ENCODE measurements at places on chromosomes 5 and 9.

GRCh38 chr9:78112406-78112805 lies 80.8 kb upstream of the GNAQ start:
- no peak for DNase-seq

DNA sequence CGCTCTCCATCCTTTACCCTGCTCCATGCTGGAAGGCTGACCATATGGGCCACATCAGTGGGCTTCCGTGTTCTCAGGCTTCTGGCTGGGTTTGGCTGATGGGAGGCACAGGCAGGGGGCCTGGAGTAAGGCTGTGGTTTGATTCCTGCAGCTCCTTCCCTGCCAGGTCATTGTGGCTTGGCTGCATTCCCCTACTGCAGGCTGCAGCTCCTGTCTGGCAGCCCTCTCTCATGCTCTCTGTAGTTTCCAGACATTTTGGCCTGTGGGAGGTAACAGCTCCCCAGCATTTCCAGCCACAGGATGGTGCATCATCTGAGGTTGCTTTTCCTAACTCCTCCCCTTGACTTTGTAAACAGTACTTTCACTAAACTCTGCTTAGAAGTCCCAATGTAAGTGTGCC lies 102.0 kb upstream of the PTPN3 start:
- no peak for DNase-seq

GRCh38 chr9:110579862-110580219 lies 300 bp upstream of the SVEP1 start:
- no peak for DNase-seq

- DNase-seq: no peak
These were observed 45.8 kb downstream of the EPB41L4B start for GRCh38 chr9:109274884-109275730.

GRCh38 chr9:4741365-4742089 lies 525 bp upstream of the AK3 start:
- peak; percentile 69 for DNase-seq

GRCh38 chr9:93464395-93464794 lies 11.0 kb upstream of the FAM120AOS start:
- DNase-seq: no peak

DNA sequence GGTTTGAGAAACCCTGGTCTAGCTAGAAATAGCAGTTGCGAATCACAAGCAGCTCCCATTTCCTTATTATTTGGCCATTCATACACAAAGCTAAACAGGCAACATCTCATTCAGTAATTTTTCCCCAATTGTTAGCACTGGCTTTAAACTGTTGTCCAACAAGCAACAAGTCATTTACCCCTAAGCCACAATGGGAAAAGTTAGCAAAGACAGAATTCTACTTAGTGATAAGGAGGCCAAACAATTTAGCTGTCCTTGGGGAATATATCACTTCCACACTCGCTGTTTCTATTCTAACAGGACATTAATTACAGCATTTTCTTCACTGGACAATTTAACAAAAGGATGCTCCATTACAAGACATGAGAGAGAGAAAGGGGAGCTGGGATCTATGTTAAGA lies 2.8 kb downstream of the MYO10 start:
- no peak for DNase-seq

- DNase-seq: no peak
These were observed 7.2 kb upstream of the SMIM32 start for GRCh38 chr5:136200130-136200529.

- no peak for DNase-seq
These were observed 301.2 kb downstream of the KIAA0825 start for GRCh38 chr5:94316916-94317838.

DNA sequence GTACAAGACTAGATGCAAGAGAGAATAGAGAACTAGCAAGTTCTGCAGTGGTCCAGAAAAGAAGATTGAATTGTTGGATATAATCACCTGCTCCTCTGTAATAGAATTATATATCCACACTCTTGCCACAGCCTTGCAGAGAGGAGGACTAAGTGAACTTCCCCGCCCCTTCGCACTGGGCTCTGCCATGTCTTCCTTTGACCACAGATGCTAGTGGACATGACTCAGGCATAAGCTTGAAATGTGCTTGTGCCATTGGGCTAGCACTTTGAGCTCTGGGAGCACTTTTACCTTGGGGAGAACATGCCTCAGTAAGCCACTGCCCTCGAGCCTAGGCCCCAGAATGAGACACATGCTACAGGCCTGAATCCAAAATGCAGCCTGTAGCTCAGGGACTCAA lies 113.5 kb upstream of the RASA1 start:
- DNase-seq: no peak

GRCh38 chr5:176528301-176528700 lies 8.9 kb downstream of the RNF44 start:
- no peak for DNase-seq

- DNase-seq: no peak
These were observed 28.3 kb upstream of the SPIN1 start for GRCh38 chr9:88359974-88360373.

DNA sequence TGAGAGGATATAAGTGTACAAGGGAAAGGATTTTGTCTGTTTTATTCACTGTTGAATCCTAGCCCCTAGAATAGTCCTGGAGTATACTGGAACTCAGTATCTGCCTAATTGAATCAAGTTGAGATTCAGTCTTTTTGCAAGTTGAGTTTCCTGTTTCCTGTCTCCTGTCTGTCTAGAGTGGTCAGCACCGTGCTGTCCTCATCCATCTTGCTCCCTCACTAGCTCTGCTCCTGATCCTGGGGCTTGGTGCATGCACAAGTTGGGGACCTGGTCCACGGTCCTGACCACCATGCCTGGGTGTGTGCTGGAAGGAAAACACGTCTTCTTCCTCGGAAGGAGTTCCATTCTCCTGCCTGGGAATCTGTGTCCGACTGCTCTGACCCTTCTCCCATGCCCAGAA lies 3.2 kb downstream of the IL5 start:
- DNase-seq: no peak

GRCh38 chr5:72840041-72840440 lies 23.6 kb downstream of the TNPO1 start:
- DNase-seq: no peak

- DNase-seq: no peak
These were observed 91.1 kb downstream of the ANKRD18A start for GRCh38 chr9:38529317-38529716.

DNA sequence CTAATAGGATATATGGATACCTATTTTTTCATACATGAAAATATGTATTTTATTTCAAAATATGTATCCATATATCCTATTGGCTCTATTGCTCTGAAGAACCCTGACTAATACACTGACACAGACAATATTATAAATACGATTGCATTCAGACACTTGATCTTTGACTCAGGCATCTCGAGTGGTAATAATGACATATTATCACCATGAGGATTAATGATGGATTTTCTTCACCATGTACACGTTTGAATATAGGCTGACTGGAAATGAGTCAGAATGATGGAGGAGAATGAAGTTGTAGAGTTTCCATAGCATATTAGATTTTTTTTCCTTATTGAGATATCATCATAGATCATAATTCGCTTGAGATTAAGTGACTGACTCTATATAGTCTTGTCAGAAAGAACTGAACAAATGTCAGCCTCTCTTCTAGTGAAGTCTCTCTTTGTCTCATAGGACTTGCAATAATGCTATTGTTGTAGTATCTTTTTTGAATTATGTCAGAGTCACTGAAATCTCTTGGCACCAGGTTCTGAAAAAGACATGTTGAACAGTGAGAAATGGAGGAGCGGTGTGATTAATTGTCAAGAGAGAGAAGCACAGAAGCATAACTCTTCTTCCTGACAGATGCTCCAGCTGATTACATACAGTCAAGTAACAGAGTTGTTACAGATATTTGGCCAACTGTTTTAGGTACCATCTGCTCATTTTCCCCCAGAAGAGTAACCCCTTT lies 41.4 kb upstream of the SLCO6A1 start:
- no peak for DNase-seq

- no peak for DNase-seq
These were observed 67.8 kb downstream of the IRX2 start for GRCh38 chr5:2683720-2684119.

GRCh38 chr5:95818181-95819147 lies 4.1 kb downstream of the GLRX start:
- DNase-seq: no peak

DNA sequence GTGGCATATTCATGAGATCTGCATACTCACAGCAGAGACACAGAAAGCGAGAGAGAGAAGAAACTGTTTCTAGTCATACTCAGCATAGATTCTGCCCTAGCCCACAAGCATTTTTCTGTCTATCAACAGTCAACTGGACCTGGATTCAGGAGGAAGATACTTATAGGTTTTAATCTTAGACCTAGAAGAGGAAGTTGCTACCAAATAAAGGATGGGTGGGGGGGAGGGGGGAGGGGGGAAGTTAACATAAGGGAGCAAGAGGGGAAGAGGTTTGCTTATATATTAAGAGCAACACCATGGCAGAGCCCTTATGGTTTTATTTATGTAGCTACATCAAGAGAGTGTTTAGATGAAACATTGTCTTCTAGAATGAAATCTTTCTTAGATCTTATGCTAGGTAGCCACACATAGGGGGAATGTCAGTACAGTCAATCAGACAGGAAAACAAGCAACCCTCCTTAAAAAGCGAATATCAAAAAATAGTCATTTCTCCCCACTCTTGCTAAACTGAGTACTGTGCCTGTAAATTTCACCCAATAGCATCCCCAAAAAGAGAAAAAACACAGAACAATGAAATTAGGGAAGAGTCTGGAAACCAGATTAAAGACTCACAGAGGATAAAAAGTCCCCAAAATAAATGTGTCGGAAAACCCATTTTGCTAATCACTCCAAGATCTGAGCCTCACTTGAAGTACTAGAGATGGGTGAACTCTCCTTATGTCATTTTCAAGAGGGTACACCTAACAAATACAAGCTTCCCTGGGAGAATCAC lies 192.7 kb upstream of the NR4A3 start:
- DNase-seq: no peak

DNA sequence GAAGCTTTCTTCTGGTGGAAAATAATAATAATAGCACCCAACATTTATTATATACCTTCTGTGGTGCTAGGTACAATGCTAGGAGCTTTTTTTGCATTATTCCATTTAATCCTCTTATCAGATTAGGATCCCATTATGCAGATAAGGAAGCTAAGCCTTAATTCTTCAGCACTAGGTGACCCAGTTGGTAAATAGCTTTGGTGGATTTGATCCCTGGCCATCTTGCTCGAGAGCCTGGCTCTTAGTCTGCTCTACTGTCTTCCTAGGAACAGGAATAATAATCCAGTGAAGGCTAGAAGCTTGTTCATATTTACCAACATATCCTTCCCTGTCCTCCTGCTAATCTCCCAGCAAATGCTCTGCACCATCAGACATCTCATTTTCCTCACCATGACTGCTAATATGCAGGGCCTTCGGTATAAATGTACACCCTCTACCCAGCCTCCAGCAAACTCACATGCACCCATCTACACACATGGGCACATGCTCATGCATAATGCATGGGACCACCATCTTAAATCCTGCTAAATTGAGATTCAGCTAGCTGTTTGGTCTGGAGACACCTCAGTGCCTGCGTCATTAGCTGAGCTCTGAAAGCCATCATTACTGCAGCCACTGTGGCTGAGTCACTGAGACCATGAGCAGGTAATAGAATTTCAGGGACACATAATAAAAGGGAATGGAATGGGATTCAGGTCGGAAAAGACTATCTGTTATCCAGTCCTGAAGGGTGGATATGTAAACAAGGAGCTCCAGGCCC lies 87.5 kb downstream of the TRIM32 start:
- DNase-seq: no peak

DNA sequence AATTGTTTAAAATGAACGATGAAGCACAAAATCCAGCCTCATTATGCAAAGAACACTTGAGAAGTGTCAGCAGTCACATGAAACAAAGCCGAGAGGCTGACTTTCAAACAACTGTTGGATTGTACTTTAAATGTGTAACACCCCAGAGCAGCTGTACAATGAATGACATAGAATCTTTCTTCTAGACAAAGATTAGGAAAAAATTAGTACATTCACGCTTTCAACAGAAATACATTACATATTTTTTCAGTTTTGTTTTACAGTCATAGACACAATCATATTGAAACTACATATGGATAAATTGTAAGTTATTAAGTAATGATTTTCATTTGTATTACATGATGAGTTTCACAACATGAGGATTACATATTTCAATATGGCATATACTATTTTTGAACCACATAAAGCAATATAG lies 10.6 kb upstream of the AGXT2 start:
- DNase-seq: no peak

DNA sequence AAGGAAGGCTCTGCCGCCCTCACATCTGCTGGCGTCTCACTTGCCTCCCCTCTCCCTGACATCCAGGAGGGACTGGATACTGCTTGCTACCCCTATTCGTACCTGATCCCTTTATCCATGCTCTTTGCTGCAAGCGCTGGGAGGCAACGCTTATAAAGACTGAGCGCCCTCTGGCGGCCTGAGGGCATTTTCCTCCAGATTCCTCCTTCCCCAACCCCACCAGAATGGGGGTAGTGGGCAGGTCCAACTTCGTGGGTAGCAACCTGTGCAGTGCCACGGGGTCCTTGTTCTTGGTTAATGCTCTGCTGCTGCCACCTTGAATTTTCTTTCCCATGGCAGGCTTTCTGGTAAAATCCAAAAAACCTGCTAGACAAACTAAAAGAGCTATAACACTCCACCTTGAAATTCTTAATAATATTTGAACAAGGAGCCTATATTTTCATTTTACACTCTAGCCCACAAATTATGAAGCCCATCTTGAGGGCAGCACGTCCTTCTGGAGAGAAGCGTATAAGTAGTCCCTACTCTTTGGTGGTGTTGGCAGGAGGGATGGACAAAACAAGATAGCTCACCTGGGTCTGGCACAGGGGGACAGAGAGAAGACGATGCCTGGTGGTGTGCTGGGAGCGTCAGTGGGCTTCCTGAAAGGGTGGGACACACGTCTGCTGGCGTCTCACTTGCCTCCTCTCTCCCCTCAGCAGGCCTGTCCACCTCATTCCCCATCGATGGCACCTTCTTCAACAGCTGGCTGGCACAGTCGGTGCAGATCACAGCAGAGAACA lies 52.5 kb downstream of the JADE2 start:
- peak; percentile 48 for DNase-seq

GRCh38 chr5:149924486-149924885 lies 20.1 kb downstream of the PDE6A start:
- no peak for DNase-seq

- no peak for DNase-seq
These were observed 7.6 kb upstream of the CCDC152 start for GRCh38 chr5:42749020-42749419.

GRCh38 chr5:65874241-65874640 lies 52.1 kb upstream of the ERBIN start:
- DNase-seq: no peak

DNA sequence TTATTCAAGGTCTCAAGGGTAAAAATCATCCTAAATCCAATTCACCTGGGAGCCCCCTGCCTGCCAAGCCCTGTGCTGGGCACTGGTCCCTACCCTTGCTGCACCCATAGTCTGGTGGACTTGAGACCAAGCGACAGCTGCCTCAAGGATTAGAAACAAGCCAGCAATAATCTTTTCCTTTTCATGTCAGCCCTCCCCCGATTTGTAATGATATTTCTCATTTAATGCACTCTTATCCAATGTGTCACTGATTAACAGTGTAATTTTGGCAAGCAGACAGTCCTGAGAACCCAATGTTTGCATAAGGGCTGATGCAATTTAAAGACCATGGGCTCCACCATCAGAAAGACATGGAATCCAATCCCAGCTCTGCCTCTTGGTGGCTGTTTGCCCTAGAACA lies 108.9 kb downstream of the ACTL7B start:
- no peak for DNase-seq

GRCh38 chr9:138098116-138098907 lies 220.7 kb downstream of the CACNA1B start:
- no peak for DNase-seq

GRCh38 chr9:14706530-14707140 lies 13.4 kb upstream of the ZDHHC21 start:
- no peak for DNase-seq
